ENCODE measurements at places on chromosomes 3 and 15.

DNA sequence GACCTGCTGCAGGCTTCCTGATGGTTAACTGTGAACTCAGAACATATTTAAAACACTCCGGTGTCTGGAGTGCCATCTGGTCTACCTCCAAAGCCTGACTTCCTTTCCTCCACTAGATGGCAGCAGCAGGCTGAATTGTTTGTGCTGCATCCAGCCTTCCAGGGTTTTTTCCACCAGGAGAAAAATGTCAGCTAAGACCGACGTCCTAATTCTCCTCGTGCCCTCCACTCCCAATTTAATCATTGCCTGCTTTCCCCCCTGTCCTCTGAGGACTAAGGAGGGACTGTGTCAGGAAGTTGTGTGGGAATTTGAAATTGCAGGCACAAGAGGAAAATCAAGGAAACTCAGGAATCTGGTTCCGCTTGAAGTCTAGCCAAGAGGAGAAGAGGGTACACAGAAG lies 165.2 kb upstream of the UMPS start:
- DNase-seq: peak; percentile 24

GRCh38 chr3:125146626-125147490 lies 65.7 kb downstream of the SLC12A8 start:
- no peak for DNase-seq

DNA sequence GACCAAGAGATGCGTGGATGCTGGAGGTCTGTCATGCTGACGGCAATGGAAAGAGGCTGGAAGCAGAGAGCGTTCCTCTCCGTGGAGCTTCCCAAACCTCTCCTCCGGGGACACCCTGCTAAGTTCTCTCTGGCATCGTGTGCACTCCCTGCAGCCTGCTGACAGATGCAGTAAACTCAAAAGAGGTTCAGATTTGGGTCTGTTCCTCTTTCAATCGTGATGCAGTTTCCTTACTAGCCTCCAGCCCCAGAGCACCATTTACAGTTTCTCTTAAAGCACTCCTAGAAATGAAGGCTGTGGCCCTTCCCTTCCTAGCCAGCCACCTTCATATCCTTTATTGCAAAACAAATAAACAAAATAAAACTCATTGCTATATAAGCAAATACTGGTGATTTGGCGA lies 47.3 kb upstream of the LRRC58 start:
- no peak for DNase-seq

DNA sequence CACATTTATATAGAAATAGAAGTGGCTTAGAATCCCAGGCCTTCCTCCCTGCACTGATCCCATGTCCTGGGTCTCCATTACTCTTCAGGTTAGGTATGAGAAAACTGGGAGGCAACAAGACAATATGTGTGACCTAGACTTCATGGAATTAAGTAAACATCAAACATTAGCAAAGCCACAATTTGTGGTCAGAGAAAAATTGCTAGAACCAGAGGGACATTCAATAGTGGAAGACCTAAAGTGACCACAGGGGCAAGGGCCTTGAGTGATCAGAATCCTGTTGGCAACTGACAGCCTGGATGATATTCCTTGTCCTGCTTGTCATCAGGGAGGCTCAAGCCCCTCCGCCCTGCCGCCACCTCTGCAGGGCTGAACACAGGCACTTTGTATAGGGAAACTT lies 322.8 kb upstream of the CTNNB1 start:
- DNase-seq: no peak

DNA sequence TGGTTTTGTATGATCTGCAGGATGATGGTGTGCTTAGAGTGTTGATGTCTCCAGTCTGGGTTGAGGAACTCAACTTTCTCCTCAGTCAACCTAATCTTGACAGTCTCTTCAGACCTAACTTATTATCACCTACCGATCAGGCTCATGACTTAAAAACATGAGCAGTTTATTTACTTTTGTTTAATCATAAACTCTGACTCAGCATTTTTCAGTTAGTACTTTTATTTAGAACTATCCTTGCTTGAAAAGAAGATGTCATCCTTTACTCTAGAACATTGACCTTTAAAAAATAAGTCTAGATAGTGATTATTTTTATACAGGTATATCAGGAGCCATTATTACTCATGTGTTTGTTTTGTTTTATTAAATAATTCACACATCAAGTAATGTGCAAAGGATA lies 414.8 kb downstream of the AGBL1 start:
- DNase-seq: no peak

- no peak for DNase-seq
Measured at GRCh38 chr15:55990516-55990915, 2.9 kb downstream of the NEDD4 start.

DNA sequence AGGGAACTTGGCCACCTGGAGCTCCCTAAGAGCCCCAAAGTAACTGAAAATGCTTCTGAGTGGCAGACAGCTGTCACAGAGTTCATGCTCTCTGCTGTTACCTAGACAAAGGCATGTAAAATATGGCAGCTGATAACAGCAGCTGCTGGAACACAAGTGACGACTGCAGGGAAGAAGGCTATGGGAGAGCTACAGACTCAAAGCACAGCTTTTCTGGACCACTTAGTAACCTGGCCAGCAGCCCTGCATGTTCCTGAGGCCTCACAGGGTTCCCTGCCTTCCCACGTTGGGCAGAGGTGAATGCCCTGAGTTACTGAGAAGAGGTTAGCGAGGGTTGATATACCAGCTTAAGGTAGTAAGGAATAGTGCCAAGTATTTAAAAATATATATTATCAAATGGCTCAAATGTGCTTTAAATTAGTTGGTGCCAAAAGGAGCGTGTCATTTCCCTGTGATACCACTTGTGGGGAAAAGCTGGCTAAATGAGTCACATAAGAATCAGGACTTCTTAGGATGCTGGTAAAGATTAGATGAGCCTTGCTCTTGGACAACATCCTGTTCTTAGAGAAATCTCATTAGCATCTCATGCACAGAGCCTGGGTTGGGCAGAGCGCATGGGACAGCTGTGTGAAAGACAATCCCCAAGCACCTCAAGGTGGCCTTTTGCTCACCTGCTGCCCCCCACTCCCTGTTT lies 76.4 kb upstream of the SCN5A start:
- DNase-seq: no peak

DNA sequence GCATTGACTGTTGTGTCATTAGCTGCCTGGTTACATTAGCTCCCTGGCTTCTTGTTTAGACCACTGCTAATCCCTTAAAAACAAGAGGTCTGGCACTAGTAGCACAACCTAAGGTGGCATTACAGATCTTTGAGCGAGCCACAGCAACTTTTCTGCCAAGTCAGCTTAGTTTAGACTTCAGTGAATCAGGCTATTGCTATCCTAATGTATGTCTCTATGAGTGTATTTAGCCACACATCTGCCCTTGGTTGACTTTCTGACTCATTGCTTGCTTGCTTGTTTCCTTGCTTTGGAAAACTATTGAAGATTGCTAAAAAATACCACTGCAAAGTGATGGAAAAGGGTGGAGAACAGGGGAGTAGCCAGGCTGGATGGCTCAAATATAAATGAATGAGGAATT lies 50.2 kb downstream of the CHP1 start:
- no peak for DNase-seq

DNA sequence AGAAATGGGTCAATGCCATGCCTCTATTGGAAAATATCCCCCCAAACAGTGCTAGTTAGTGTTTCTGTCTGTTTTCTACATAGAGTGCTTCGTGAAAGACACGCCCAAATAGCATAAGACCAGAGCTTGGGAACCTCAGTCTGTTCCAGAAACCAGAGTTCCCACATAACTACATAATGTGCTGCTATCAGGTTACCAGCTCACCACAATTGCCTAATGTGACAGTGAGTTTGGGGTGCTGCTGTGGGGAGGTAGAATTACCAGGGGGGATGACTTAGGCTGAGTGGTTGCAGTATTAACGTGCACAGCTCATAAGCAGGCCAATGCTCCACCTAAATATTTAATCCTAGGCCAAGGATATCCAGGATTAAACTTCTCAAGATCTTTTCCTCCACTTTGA lies 39.2 kb downstream of the DUT start:
- DNase-seq: no peak

Measured in activated CD8-positive, alpha-beta memory T cell treated with anti-CD3 and anti-CD28 coated beads for 1 hour (primary cell).